ENCODE measurements at places on chromosomes 2 and 18. TPM values are rescaled to one million over a fixed set of nuclear protein-coding genes. Genes with fewer than 3 reads are reported as not detected.

The CAVIN2 gene
- total RNA-seq: not detected

The ZNF521 gene
- total RNA-seq: 86.1 TPM

The PROKR1 gene
- total RNA-seq: 0.16 TPM

The MOB4 gene
- 28.0 TPM for total RNA-seq

The UGT1A5 gene
- total RNA-seq: not detected

The TCF23 gene
- not detected for total RNA-seq

The SULT1C4 gene
- 8.0 TPM for total RNA-seq

The CYP27A1 gene
- 4.8 TPM for total RNA-seq

The KIF3C gene
- 56.2 TPM for total RNA-seq

The TGFBRAP1 gene
- total RNA-seq: 19.6 TPM

The KIAA2012 gene
- 0.07 TPM for total RNA-seq

The RAB6C gene
- total RNA-seq: not detected

The AMER3 gene
- 1.4 TPM for total RNA-seq

The CNDP1 gene
- 0.59 TPM for total RNA-seq

The VIT gene
- not detected for total RNA-seq

The SCRN3 gene
- total RNA-seq: 29.5 TPM

The UCN gene
- 1.6 TPM for total RNA-seq

The COLEC12 gene
- 2.0 TPM for total RNA-seq
